LoVo (cell line): ENCODE measurements at places on chromosomes 5 and 9.
A peak's percentile ranks its signal among the peaks of the same experiment; 100 is the strongest.

DNA sequence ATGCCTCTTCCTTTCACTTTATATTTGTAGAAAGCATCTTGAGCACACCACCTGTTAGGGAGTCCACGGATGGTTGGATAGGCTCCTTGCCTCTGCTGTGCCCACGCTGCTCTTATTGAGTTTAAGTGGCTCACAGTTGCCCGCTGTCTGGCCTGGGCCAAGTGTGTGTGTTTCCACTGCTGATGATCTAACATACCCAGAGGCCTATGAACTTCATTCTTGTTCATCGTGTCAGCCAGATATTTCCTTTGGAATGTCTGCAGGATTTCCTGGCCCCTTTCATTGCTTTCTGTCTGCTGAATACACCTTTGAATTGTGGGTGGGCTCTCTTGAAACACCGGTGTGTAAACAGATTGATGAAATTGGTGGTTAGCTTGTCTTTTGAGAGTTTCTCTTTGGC is 46.6 kb downstream of the MVB12B start:
- no peak for DNase-seq

GRCh38 chr5:158482125-158482524 is 617.6 kb downstream of the EBF1 start:
- DNase-seq: no peak

GRCh38 chr5:59337240-59337639 is 556.3 kb downstream of the PDE4D start:
- no peak for DNase-seq

GRCh38 chr5:145350513-145350912 is 484.6 kb downstream of the PRELID2 start:
- no peak for DNase-seq

DNA sequence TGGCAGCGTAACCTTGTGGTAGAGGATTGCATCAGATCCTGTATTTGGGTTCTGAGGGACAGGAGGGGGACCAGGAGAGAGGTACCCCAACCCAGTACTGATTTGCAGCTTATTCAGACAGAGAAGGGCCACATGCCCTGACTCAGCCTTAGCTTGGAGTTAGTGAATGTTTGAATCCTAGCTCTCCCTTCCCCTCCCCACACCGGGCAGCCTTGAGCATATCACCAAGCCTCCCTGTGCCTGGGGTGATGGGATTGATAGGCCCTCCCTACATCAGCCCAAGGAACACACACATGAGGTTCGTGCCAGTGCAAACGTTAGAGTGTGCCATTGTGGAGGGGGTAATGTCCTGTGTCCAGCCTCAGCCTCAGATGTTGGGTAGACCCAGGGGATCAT is 71.9 kb downstream of the AMBP start:
- DNase-seq: no peak

DNA sequence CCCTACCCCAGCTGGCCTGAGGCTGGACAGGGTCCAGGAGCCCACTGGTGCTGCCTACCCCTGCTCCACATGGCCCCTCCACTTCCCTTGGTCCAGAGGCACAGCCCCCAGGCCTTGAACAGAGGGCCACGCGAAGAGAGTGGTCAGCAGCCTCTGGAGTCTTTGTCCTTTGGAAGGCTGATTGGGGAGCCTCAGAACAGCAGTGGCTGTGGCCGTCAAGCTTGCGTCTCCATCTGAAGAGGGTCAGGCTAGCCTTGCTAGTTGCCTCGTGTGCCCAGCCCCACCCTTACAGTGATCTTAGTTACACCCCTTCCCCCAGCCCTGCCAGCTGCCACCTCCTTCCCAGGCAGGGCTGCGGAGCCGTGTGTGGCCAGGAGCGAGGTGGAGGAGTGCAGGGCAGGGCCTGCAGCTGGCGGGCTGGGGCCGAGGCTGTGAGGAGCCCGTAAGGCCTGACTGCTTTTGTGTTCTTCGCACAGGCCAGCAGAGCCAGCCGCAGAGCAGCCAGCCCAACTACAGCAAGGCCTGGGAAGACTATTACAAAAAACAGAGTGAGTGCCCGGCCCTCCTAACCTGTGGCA is 30.1 kb upstream of the PRDM12 start:
- no peak for DNase-seq

- DNase-seq: no peak
These were observed 5.8 kb downstream of the LTC4S start for GRCh38 chr5:179799644-179799973.

- DNase-seq: no peak
These were observed 98.1 kb downstream of the SREK1 start for GRCh38 chr5:66242050-66242715.

DNA sequence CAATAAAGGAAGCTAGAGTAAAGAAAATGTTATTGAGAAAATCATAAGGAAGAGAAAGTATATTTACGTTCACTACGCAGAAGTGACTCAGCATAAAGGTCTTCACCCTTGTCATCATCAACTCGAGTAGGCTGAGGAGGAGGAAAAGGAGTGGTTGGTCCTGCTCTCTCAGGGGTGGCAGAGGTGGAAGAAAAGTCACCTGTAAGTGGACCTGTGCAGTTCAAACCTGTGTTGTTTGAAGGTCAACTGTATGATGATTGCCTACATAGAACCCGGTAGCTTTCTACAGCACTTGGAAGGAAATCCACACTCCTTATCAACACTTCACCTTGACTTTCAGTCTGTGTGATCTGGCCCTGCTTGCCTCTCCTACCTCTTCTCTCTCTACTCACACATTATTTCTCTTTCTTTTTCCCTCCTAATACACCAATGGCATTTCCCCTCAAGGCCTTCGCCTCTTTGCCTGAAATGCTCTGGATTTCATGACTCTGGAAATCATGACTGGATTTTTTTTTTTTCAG is 109.3 kb upstream of the CPEB4 start:
- DNase-seq: no peak

DNA sequence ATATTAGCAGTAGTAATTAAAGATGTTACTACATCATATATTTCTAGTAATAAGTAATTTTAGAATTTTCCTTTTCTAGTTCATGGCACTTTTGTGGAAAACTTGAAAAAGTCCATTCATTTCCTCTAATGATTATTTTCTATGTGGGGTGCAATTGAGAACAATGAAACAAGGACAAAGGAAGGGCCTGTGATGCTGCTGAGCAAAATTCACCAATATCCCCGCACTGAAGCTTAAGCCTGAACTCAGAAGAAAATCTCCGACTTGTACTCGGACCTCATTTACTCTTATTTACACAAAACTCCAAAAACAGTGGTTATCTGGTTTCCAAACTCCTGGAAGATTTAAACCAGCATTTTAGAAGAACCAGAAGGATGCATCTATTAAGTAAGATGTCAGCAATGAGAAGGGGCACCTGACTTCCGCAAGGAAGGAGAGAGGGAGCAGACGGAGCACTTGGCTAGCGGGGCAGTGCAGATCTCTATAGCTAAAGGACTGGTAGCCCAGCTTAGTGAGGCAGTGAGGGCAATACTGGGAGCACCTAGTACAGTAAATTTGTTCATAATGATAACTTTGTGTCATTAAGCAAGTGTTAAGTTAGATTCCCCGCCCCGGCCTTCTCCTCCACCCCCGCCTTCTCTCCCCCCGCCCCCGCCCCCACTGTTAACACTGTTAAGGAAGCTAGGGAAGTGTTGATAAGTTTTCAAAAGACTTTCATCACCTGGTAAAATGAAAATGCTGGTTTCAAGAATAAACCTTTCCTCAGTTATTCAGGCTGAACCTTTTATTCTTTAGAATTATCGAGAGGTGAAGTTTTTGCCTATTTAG is 123.3 kb downstream of the ZSWIM6 start:
- no peak for DNase-seq

- no peak for DNase-seq
These were observed 10.0 kb downstream of the TRAF1 start for GRCh38 chr9:120916588-120916987.

- DNase-seq: no peak
These were observed 7.6 kb upstream of the ELOVL7 start for GRCh38 chr5:60851626-60852025.

DNA sequence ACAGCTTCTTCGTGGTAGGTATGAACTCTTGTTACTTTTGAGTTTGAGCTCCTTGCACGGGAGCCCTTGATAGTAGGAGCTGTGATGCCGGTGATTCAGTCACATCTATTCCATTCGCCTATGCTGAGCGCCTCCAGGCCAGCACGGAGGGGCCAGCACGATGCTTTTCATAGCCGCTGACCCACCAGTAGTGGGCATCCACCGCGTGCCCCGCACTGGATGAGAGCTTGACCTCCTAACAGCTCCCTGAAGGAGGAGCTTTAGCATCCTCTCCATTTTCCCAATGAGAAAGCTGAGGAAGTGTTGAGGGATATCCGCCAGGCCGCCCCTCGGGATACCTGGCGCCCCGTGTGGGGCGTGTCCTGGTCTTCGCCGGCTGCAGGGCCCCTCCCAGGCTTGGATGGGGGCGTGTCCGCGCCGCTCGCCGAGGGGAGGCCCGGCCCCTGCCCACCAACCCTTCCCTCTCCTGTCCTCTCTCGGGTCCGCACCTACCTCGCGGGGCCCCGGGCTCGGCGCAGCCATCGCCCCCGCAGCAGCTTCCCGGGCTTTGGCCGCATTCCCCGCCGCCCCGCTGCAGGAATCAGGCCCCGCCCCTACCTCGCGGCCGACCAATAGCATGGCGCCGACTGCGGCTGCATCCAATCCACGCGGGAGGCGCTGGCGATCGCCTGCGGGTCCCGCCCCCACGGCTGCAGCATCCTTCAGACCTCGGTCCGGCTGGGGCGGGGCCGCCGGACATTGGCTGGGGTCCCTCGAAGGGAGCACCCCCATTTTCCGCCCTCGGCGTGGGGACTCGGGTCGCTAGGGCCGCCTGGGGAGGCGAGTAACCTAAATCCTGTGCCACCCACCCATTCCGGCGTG is at the start of gene PIP5KL1:
TSS of gene PIP5KL1 (minus strand) at position 547 of the 861 bp plus-strand sequence. CDS start at position 522, 25 bp downstream.
- peak; percentile 64 for DNase-seq

DNA sequence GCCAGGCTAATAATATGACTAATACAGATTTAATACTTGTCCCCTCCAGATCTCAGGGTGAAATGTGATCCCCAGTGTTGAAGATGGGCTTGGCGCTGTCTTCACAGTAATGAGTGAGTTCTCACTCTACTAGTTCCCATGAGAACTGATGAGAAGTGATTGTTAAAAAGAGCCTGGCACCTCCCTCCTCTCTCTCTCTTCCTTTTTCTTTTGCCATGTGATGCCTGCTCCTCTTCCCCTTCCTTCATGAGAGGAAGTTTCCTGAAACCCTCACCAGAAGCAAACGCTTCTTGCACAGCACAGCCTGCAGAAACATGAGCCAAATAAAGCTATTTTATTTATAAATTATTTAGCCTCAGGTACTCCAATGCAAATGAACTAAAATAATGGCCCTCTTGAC is 55.2 kb downstream of the GLDC start:
- DNase-seq: no peak
